GM12864 (cell line): ENCODE measurements at places on chromosomes 4 and X.
A peak's percentile ranks its signal among the peaks of the same experiment; 100 is the strongest.

- DNase-seq, result no peak
Observed at GRCh38 chrX:109856974-109857373, 123.9 kb upstream of the ACSL4 start.

GRCh38 chr4:52192721-52193135 is 141.6 kb downstream of the SPATA18 start:
- DNase-seq, result no peak

GRCh38 chr4:105520819-105521790 is 31.3 kb upstream of the ARHGEF38 start:
- DNase-seq, result peak; percentile 19

GRCh38 chr4:143585548-143585947 is 72.0 kb downstream of the SMARCA5 start:
- no peak for DNase-seq

GRCh38 chrX:16705370-16705769 is 7.1 kb downstream of the CTPS2 start:
- no peak for DNase-seq

DNA sequence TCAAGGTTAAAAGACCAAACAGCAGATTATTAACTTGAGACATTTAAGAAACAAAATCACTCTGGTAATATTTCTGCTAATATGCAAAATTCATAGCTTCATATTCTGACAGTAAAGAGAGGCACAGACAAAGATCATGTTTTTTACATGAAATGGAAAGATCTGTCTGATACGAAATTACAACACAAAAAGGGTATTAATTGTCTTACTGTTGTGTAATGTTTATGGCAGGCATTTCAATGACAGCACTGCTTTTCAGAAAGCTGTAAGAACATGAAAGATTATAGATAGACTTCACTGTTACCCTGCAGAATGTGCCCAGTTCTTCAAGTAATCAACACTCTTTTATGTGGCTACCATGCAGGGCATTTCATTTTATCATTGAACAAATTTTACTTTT is 15.4 kb downstream of the DCHS2 start:
- no peak for DNase-seq

DNA sequence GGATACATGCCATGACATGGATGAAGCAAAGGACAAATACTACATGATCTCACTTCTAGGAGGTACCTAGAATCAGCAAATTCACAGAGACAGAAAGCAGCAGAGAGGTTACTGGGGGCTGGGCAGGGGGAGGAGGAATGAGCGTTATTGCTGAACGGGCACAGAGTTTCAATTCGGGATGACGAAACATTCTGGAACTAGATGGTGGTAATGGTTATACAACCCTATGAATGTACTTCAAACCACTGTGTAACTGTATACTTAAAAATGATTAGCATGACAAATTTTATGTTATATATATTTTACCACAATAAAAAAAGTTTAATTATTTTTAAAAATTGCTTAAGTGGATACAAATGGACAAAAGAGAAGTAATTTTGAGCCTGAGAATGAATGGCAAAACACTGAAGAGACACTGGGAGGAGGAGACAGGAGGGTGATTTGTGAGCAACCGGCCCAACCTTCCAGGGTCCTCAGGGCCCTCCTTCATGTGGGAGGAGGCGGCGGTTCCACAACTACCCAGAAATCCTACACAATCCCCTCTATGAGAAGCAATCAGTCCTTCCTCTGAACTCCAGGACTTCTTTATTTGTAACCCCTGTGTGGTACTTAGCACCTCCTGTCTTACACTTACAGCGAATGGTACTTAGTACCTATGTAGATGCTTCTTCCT is 14.1 kb downstream of the ACSL1 start:
- DNase-seq, result no peak

DNA sequence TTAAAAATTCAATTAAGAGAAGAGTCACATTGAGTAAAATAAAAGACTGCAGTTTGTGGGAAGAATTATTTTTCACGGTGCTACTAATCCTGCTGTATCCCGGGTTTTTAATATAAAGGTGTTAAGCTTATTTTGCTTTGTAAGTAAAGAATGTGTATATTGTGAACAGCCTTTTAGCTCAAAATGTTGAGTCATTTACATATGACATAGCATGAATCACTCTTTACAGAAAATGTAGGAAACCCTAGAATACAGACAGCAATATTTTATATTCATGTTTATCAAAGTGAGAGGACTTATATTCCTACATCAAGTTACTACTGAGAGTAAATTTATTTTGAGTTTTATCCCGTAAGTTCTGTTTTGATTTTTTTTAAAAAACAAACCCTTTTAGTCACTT is 39.7 kb downstream of the IRS4 start:
- DNase-seq, result no peak

DNA sequence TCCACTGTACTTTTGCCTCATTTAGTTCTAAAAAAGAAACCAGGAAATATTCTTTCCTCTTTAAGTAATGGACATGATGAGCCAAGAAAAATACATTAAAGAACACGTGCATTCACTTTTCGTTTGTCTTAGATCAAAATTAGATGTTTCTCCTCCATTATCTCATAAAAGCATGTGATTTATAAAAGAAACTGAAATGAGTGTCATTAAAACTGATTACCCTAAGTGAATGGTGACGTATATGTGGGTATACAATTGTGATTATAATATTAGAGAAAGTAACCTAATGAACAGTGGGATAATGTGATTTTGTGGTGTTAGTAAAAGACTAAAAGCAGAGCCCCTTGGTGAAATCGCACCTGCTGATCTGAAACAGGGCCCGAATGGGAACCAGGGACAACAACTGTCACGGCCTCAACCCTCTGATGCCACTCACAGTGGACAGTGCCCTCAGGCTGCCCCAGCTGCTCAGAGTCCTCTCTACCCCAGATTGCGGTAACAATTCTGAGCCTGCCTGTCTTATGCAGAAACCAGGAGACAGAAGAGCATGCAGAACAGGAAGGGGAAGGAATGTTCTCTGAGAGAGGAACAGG is 25.7 kb upstream of the HS6ST2 start:
- DNase-seq, result no peak

DNA sequence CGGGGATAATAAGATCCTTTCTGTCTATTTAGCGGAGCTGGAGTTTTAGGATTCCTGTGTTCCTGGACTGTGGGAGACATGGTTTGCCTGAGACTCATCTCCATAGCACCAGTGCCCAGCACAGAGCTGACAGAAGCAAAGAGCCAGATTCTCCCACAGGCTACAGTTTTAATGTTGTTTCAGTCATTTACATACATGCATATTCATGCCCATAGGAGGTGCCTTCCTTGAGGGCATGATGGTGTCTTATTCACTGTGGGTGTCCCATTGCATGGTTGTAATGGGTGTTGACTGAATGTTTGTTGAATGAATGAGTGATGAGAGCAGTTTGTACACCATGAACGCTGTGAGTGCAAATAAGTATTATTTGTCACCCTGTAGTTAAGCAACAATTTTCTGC is 260.6 kb downstream of the EVC2 start:
- no peak for DNase-seq

DNA sequence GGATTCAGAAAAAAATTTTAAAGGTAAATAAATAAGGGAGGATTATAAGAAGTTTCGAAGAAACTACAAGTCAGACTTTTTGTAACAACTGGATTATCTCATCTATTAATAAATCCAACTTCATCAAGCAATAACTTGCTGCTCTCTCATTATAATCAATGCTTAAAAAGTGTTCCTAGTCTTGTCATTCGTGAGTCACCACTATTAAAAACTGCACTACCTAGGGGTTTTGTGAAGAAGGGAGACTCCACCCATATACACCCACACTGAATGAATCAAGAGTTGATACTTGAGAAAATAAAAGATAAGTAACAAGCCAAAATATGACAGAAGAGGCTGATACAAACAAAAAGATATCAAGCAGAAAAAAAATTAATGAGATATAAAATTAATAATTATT is 360.5 kb downstream of the ZNF674 start:
- DNase-seq, result no peak

DNA sequence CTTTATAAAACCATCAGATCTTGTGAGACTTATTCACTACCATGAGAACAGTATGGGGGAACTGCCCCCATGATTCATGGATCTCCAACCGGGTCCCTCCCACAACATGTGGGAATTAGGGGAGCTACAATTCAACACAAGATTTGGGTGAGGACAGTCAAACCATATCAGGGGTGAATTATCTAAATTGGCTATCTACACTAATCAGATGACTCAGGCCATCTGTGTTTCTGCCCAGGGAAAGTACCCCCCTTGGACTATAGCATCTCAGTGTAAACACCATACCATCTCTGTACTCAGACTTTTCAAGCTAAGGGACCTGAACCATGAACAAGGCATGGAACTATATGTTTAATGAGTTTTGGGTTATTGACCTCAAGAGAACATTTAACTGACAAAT is 76.8 kb downstream of the LNX1 start:
- DNase-seq, result no peak

- DNase-seq, result no peak
Observed at GRCh38 chrX:134692990-134693389, 34.7 kb upstream of the PLAC1 start.

DNA sequence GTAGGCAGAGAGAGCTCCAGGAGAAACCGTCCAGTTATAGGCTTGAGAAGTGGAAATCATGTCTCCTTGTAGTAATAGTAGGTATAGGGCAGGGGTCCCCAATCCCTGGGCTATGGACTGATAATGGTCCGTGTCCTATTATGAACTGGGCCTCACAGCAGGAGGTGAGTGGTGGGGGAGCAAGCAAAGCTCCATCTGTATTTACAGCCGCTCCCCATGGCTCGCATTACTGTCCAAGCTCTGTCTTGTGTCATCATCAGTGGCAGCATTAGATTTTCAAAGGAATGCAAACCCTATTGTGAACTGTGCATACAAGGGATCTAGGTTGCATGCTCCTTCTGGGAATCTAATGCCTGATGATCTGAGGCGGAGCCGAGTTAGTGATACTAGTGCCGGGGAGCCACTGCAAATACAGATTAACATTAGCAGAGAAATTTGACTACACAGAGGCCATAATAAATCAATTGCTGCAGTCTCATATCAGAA is 67.6 kb downstream of the MRPL1 start:
- no peak for DNase-seq

DNA sequence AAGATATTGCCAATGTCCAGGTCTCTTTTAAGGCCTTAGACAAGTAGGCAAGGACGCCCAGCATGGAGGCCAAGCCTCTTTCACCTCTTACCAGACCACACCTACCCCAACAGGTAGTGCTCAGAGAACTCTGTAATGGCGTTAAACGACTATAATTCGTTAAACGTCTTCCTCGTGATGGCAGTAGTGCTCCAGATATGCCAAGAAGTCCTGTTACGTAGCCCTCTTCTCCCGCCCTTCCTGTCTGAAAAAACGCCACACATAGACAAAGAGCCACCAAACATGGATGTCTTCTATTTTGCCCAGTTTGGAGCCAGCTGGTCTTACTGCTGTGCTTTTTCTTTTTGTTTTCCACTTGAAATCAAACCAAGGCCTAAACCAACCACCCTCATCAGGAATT is 190.7 kb downstream of the OR13H1 start:
- no peak for DNase-seq

DNA sequence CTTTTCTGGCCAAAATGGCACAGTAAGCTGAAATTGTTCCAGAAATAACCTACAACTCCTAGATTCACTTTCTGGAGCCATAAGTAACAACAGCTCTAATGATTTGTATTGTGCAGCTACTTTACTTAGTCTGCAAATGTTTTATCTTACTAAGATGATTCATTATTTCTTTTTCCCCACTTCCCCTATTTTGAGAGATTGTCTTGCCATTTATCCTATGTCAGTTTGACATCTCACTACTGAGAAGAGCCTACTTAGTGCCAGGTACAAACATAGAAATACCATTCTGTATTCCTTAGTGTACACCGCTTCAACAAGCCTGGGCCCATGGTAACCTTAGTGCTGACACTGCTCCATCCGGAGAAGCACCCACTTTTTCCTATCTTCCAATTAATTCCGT is 13.8 kb upstream of the STK26 start:
- no peak for DNase-seq

- no peak for DNase-seq
Observed at GRCh38 chr4:24328310-24328709, 256.0 kb downstream of the DHX15 start.

DNA sequence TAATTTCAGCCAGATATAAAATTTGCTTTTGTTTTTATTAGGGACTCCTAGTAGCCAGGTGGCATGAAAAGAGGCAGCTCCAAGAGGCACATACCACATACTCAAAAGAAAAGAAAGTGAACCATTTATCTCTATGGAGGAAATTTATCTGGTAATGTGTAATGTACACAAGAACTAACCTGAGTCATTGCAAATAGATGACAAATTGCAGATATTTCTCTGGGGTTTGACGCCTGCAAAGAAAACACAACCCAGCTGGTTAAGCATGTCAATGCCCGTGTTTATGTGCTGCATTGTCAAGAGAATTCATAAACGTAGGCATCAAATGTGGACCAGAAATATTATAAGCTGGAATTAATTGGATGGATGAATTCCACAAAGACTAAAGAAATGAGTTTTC is 46.9 kb upstream of the PHKA2 start:
- DNase-seq, result no peak

DNA sequence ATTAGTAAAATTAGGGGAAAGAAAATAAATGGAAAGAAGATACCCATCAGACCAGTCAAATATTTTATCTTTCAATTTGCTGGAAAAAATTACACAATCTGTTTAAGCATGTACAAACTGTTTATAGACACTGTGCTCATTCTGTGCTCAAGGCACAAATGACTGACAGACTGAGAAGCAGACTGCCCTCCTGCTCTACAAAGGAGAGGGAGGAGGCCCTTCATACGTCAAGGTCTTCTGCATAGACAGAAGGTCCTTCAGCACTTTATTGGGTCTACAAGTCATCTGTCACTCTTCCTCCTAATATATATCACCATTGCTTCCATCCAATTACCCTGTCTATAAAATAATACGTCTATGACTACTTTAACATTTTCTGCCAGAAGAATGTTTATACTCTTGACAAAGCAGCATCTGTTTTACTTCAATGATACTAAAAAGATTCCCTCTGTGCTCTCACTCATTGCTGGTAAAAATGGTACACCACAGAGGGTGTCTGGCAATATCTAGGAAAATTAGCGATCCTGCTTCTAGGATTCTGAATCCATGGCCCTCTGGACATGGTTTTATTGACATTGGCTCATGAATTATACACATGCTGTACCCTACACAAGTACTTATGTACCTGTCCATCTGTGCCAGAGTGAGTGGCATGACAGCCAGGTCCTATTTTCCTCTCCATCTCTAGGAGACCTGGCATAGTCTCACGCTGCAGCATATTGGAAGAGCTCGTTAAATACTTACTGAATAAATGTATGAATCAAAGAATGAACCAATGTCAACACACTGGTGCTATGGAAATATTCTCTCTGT is 11.3 kb downstream of the SLC10A6 start:
- DNase-seq, result no peak

DNA sequence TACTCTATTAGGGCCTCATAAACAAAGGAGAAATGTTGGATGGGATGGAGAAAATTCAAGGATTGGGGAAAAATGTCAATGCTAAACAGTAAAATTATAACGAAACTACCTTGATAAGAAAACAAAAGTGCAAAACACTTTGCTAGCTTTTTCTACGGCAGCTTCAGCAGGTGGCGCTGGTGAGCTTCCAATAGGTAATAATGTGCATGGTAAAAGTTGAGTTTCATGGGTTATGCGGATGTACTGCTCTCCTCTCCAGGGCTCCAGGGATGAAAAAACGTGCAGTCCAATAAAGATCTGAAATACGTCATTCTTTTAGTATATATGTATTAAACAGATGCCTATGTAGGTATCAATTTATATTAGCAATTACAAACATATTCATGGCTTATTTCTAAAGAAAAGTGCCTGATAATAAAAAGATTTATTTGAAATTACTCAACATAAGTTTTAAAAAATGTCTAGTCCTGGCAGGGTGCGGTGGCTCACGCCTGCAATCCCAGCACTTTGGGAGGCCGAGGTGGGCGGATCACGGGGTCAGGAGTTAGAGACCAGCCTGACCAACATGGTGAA is 239.6 kb downstream of the GRXCR1 start:
- peak; percentile 33 for DNase-seq
